ENCODE measurements at places on chromosomes 3 and 15.
A peak's percentile ranks its signal among the peaks of the same experiment; 100 is the strongest.

DNA sequence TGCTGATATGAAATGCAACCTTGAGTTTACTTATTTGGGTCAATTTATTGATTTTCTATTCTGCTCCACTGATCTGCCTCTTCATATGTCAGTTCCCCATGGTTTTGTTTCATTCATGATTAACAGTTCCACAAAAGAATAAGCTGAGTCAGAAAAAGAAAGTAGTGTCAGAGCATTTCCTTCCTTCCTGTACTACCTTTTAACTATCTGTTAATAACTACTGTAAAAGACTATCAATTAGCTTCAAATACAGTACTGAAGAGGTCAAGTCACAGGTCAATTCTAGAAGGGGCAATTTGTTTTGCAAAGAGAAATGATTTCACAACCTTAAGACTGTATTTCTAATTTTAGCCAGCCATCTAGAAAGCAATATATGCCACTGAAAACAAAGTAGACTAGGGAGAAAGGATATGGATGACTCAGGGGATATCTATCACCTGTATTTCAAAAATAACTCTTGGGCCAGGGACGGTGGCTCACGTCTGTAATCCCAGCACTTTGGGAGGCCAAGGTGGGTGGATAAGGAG, 129.5 kb downstream of the TFDP2 start:
- H3K4me1 ChIP-seq = peaks cover 7% of the 10 kb centered on the region
- peak overlapping the region; percentile 6 for H3K27ac ChIP-seq
- H3K36me3 ChIP-seq = no peaks in the 10 kb centered on the region
- no peak overlapping the region for H3K4me3 ChIP-seq

GRCh38 chr15:28017423-28017924, 81.6 kb downstream of the OCA2 start:
- H3K27me3 ChIP-seq = peaks cover 4% of the 10 kb centered on the region
- H3K27ac ChIP-seq = no peak overlapping the region
- ATAC-seq = no peak
- no peak overlapping the region for H3K4me3 ChIP-seq
- H3K36me3 ChIP-seq = no peaks in the 10 kb centered on the region

GRCh38 chr15:82165948-82166376, 96.6 kb downstream of the EFL1 start:
- H3K27me3 ChIP-seq = no peaks in the 10 kb centered on the region
- H3K4me1 ChIP-seq = peaks cover 8% of the 10 kb centered on the region
- H3K27ac ChIP-seq = no peak overlapping the region
- H3K36me3 ChIP-seq = peaks cover 42% of the 10 kb centered on the region
- ATAC-seq = no peak

- peak; percentile 77 for ATAC-seq
- H3K4me3 ChIP-seq = peak overlapping the region; percentile 52
- H3K4me1 ChIP-seq = peaks cover 27% of the 10 kb centered on the region
- H3K27ac ChIP-seq = peak overlapping the region; percentile 90
Observed at GRCh38 chr15:52379395-52380106, 83.9 kb upstream of the MYO5C start.

DNA sequence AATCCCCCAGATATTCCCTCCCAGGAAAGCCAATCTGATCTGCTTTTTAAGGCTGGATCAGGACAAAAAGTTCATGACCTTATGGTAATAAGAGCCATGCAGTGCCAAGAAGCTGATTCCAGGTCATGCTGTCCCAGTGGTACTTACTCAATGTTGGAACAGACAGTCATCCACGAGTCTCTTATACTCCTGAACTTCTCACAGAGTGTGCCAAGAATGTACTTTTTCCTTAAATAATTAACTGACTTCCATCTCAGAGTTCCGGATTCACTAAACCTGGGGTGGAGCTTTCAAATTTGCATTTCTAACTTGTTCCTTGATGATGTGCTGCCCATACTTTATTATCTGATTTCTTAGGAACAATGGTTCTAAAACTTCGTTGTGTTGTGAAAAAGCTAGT, 3.4 kb upstream of the P3H2 start:
- H3K27ac ChIP-seq = no peak overlapping the region
- peaks cover 29% of the 10 kb centered on the region for H3K27me3 ChIP-seq
- H3K4me3 ChIP-seq = no peak overlapping the region
- peaks cover 8% of the 10 kb centered on the region for H3K36me3 ChIP-seq
- ATAC-seq = no peak

- no peak overlapping the region for H3K27ac ChIP-seq
- H3K27me3 ChIP-seq = no peaks in the 10 kb centered on the region
- no peak for ATAC-seq
- no peak overlapping the region for H3K4me3 ChIP-seq
- H3K36me3 ChIP-seq = no peaks in the 10 kb centered on the region
Observed at GRCh38 chr15:54719325-54719724, 477.4 kb downstream of the RSL24D1 start.

DNA sequence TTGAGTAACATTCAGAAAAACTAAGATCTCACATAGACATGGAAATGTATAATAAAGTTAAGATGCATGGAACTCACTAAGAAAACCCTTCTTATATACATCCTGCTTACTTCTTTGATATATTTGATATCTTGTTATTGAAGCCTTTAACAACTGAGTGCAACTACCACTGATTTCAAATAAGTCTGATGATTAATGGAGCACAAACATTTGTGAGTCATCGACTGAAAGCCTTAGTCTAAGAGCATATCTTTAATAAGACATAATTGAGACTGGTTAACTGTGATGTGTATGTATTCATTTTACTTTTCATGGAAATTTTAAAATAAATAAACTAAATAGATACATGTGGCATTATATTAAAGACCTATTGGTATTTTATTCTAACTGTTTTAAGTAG, 740.5 kb downstream of the EPHA3 start:
- no peaks in the 10 kb centered on the region for H3K4me1 ChIP-seq
- no peaks in the 10 kb centered on the region for H3K27me3 ChIP-seq
- ATAC-seq = no peak
- no peaks in the 10 kb centered on the region for H3K36me3 ChIP-seq
- no peak overlapping the region for H3K4me3 ChIP-seq

DNA sequence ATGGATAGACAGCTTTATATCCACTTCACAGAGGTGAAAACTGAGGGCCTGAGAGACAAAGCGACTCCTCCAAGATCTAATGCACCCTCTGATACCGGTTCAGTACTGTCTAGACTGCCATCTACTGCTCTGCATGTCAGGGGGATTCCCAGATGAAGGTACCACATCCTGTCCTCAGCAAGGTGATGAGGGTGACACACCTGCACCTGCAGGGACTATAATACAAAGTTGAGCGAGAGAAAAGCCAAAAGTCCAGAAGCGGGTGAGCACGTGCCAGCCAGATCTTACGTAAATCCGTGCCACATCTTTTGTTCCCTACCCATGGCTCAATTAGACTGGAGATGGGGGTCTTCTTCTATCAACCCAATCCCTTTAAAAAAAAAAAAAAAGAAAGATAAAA, 32.4 kb upstream of the HES1 start:
- peak; percentile 74 for ATAC-seq
- H3K36me3 ChIP-seq = no peaks in the 10 kb centered on the region
- no peak overlapping the region for H3K4me3 ChIP-seq

DNA sequence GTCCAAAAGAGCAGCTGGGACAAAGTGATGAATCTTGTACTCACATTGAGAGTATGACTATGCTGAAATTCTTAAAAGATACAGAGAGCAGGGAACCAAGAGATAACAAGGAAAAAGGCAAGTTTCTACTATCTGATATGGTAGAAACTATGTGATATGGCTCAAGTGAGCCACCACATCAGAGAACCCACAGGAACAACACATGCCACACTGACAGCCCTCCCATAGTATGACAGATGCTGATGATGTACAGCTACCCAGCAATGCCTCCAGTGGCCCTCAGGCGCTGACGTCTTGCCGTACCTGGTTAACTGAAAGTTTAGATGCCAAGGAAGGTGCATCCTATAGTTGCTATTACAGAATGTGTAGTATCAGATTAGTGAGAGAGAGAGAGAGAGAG, 42.4 kb downstream of the CHAC1 start:
- H3K36me3 ChIP-seq = peaks cover 94% of the 10 kb centered on the region
- H3K27ac ChIP-seq = no peak overlapping the region
- H3K4me3 ChIP-seq = no peak overlapping the region
- ATAC-seq = peak; percentile 34
- peaks cover 7% of the 10 kb centered on the region for H3K4me1 ChIP-seq

- ATAC-seq = no peak
- H3K4me3 ChIP-seq = peak overlapping the region; percentile 89
- no peaks in the 10 kb centered on the region for H3K4me1 ChIP-seq
- H3K36me3 ChIP-seq = no peaks in the 10 kb centered on the region
- peak overlapping the region; percentile 79 for H3K27ac ChIP-seq
- peaks cover 22% of the 10 kb centered on the region for H3K27me3 ChIP-seq
Observed at GRCh38 chr3:155743606-155744005, 1.3 kb downstream of the PLCH1 start.

- H3K36me3 ChIP-seq = no peaks in the 10 kb centered on the region
- peaks cover 33% of the 10 kb centered on the region for H3K27me3 ChIP-seq
- H3K4me1 ChIP-seq = peaks cover 12% of the 10 kb centered on the region
- peak overlapping the region; percentile 29 for H3K4me3 ChIP-seq
- H3K27ac ChIP-seq = peak overlapping the region; percentile 49
- peak; percentile 90 for ATAC-seq
Observed at GRCh38 chr3:72009851-72010443, 225.0 kb upstream of the PROK2 start.

GRCh38 chr3:158792709-158793108, 9.1 kb upstream of the MFSD1 start:
- no peak overlapping the region for H3K27ac ChIP-seq
- no peaks in the 10 kb centered on the region for H3K27me3 ChIP-seq
- no peaks in the 10 kb centered on the region for H3K4me1 ChIP-seq

DNA sequence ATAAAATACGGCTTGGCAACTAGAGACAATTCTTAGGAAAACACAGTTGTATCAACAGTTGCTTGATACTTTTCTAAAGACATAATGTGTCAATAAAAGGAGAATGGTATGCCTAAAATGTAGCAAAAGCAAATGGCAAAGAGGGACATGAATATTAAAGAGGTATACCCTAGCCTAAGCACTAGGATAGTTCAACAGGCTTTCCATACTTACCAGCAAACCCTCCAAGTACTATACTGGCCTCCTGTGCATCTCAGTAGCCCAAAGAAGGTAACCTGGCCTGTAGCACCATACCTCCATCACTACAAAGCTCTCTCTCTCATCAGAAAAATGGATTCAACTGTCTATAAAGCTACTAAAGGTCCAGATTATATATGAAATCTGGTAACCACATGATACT, 7.5 kb downstream of the SETD2 start:
- H3K27ac ChIP-seq = no peak overlapping the region
- H3K4me1 ChIP-seq = peaks cover 41% of the 10 kb centered on the region
- peaks cover 23% of the 10 kb centered on the region for H3K36me3 ChIP-seq
- H3K27me3 ChIP-seq = no peaks in the 10 kb centered on the region
- ATAC-seq = no peak

GRCh38 chr3:98530676-98531075, 1.1 kb upstream of the GPR15 start:
- peaks cover 13% of the 10 kb centered on the region for H3K4me1 ChIP-seq
- no peaks in the 10 kb centered on the region for H3K27me3 ChIP-seq
- H3K27ac ChIP-seq = peak overlapping the region; percentile 19
- no peak for ATAC-seq

GRCh38 chr3:47996440-47996839, 19.8 kb downstream of the MAP4 start:
- peaks cover 62% of the 10 kb centered on the region for H3K36me3 ChIP-seq
- H3K4me3 ChIP-seq = no peak overlapping the region
- peaks cover 12% of the 10 kb centered on the region for H3K4me1 ChIP-seq
- H3K27ac ChIP-seq = peak overlapping the region; percentile 68

GRCh38 chr15:73382115-73382514, 13.4 kb upstream of the HCN4 start:
- no peak overlapping the region for H3K4me3 ChIP-seq
- peaks cover 31% of the 10 kb centered on the region for H3K27me3 ChIP-seq
- no peaks in the 10 kb centered on the region for H3K36me3 ChIP-seq
